A549 treated with CORT108297 at 1 μM for 4 hours (cell line): ENCODE measurements at places on chromosomes 5 and 9. TPM values are rescaled to one million over a fixed set of nuclear protein-coding genes. Genes with fewer than 3 reads are reported as not detected.

KIF24 gene
- total RNA-seq = 3.0 to 3.7 TPM (median 3.3 TPM) in 5 replicates

KCNN2 gene
- 0.06 to 0.20 TPM (median 0.12 TPM) in 5 replicates for total RNA-seq

HAUS6 gene
- total RNA-seq = 21.6 to 33.5 TPM (median 23.1 TPM) in 5 replicates

CPEB4 gene
- total RNA-seq = 8.5 to 16.0 TPM (median 11.7 TPM) in 5 replicates

TPPP gene
- 4.7 to 6.4 TPM (median 5.6 TPM) in 5 replicates for total RNA-seq

LCN6 gene
- not detected in 5 replicates for total RNA-seq

ADAMTS12 gene
- total RNA-seq = 6.1 to 9.2 TPM (median 7.2 TPM) in 5 replicates

TXNDC8 gene
- not detected in 5 replicates for total RNA-seq

TSSK1B gene
- total RNA-seq = not detected in 5 replicates

PCDHA1 gene
- total RNA-seq = 0.10 to 0.27 TPM (median 0.19 TPM) in 5 replicates

NOL8 gene
- total RNA-seq = 26.1 to 36.3 TPM (median 29.1 TPM) in 5 replicates

PPP3R2 gene
- total RNA-seq = not detected in 5 replicates

MSMP gene
- total RNA-seq = 0.30 to 0.48 TPM (median 0.36 TPM) in 3 of 5 replicates, not detected in the others

PCDHGA11 gene
- 0.02 to 0.03 TPM (median 0.02 TPM) in 4 of 5 replicates, not detected in the other for total RNA-seq

C9orf153 gene
- total RNA-seq = 0.09 to 0.46 TPM (median 0.18 TPM) in 5 replicates

C1QTNF2 gene
- total RNA-seq = 0.05 to 0.22 TPM (median 0.15 TPM) in 5 replicates

TTC23L gene
- total RNA-seq = 0.13 to 0.70 TPM (median 0.23 TPM) in 3 of 5 replicates, not detected in the others

F12 gene
- 14.7 to 28.1 TPM (median 25.9 TPM) in 5 replicates for total RNA-seq

CCDC180 gene
- 0.43 to 0.90 TPM (median 0.75 TPM) in 5 replicates for total RNA-seq

AHRR gene
- 2.8 to 4.1 TPM (median 3.8 TPM) in 5 replicates for total RNA-seq

BNC2 gene
- 4.1 to 5.5 TPM (median 4.3 TPM) in 5 replicates for total RNA-seq

TNFSF8 gene
- total RNA-seq = not detected in 5 replicates

IER5L gene
- 33.2 to 68.8 TPM (median 66.8 TPM) in 5 replicates for total RNA-seq

TTC33 gene
- 8.1 to 16.9 TPM (median 10.2 TPM) in 5 replicates for total RNA-seq

BARX1 gene
- 8.0 to 13.1 TPM (median 11.4 TPM) in 5 replicates for total RNA-seq

GABRA1 gene
- total RNA-seq = not detected in 5 replicates

GABRA6 gene
- not detected in 5 replicates for total RNA-seq

FYB1 gene
- total RNA-seq = 10.0 to 19.8 TPM (median 13.9 TPM) in 5 replicates

TAF11L10 gene
- total RNA-seq = not detected in 5 replicates

FBN2 gene
- total RNA-seq = 11.7 to 19.7 TPM (median 17.5 TPM) in 5 replicates

SLC36A1 gene
- 9.0 to 10.4 TPM (median 9.5 TPM) in 5 replicates for total RNA-seq

CNTNAP3 gene
- 7.3 to 12.2 TPM (median 9.9 TPM) in 5 replicates for total RNA-seq

GLDC gene
- total RNA-seq = 11.3 to 14.9 TPM (median 13.1 TPM) in 5 replicates

RNF145 gene
- 127 to 164 TPM (median 145 TPM) in 5 replicates for total RNA-seq

CCNO gene
- total RNA-seq = 5.2 to 9.9 TPM (median 9.5 TPM) in 5 replicates

KIAA0825 gene
- total RNA-seq = 0.42 to 0.58 TPM (median 0.51 TPM) in 5 replicates

FAXDC2 gene
- 0.10 to 0.25 TPM (median 0.18 TPM) in 4 of 5 replicates, not detected in the other for total RNA-seq

CDKN2B-AS1 gene
- not detected in 5 replicates for total RNA-seq

OTP gene
- total RNA-seq = 0.03 to 0.09 TPM (median 0.06 TPM) in 5 replicates

SPINK7 gene
- total RNA-seq = not detected in 5 replicates

ACTBL2 gene
- 0.03 to 0.06 TPM (median 0.03 TPM) in 3 of 5 replicates, not detected in the others for total RNA-seq

SH3RF2 gene
- total RNA-seq = 2.6 to 3.5 TPM (median 3.4 TPM) in 5 replicates

FSTL4 gene
- 3.1 to 4.5 TPM (median 3.7 TPM) in 5 replicates for total RNA-seq

ADAMTS2 gene
- total RNA-seq = 0.05 to 0.22 TPM (median 0.08 TPM) in 5 replicates

ADAMTS16 gene
- 1.6 to 2.5 TPM (median 1.6 TPM) in 5 replicates for total RNA-seq

ANKRD31 gene
- 0.03 to 0.07 TPM (median 0.05 TPM) in 5 replicates for total RNA-seq

FCN1 gene
- total RNA-seq = not detected in 5 replicates

PGM5 gene
- 0.09 TPM in 1 of 5 replicates, not detected in the others for total RNA-seq
